ENCODE measurements at places on chromosomes 7 and 10.
A peak's percentile ranks its signal among the peaks of the same experiment; 100 is the strongest.

- DNase-seq, result no peak
These were observed 78.9 kb downstream of the ANK3 start for GRCh38 chr10:60310740-60311139.

GRCh38 chr7:2171855-2172254, 60.9 kb downstream of the MAD1L1 start:
- no peak for DNase-seq

DNA sequence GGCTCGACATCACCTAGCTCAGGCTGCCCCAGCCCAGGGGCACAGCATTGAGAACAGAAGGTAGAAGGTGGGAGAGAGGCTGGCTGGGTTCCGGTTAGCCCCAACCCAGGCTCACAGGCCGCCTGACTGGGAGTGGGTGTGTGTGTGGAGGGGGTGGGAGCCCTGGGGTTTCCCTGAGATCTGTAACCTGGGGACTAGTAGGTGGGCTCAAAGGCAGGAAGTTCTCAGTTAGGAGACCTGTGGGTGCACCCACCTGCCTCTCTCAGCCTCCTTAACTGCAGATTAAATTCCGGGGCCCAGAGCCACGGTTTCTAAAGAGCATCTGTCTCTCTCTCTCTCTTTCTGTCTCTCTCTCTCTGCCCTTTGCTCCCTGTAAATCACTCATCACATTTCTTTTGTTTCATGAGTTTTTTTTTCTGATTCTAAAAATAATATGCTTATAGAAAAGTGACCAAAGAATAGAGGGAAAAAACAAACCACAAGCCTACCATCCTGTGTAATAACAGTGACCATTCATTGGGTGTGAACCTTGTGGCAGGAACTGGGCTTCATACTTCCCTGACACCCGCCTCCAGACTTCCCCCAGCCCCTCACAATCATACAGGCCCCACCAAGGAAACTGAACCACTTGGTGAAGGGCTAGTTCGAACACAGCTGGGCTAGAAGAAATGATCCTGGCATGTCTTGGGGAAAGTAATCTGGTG, 83.4 kb upstream of the SMNDC1 start:
- DNase-seq, result no peak

DNA sequence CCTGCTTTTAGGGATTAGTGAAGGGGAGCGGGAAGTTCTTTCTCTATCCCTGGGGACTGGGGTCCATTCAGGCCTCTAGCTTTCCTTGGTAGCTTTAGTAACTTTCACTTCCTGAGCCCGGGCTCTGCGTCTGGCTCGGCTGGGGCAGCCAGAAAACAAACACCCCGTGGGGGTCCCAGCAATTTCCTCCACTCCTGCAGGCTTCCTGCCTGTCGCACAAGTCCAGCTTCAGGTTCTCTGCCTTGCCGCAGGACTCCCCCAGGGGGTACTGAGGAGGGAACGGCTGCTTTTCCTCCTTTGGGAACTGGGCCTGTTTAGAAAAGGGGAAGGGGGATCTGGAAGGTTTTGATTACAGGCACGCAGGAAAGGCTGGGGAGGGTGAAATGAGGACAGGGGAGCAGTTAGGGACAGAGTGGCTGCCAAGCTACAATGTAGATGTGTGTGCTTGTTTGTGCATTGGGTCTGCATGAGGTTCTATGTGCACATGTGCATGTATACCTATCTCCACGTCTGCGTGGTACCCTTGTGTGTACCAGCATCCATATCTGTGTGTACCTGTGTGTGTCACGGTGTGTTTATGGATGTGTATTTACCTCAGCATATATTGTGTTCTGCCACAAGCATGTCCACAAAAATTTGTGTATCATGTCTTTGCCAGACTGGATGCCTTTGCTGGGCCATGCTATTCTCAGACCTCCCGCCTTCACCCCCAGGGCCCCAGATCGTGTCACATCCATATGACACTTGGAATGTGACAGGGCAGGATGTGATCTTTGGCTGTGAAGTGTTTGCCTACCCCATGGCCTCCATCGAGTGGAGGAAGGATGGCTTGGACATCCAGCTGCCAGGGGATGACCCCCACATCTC, 2.0 kb downstream of the KAZALD1 start:
- no peak for DNase-seq

DNA sequence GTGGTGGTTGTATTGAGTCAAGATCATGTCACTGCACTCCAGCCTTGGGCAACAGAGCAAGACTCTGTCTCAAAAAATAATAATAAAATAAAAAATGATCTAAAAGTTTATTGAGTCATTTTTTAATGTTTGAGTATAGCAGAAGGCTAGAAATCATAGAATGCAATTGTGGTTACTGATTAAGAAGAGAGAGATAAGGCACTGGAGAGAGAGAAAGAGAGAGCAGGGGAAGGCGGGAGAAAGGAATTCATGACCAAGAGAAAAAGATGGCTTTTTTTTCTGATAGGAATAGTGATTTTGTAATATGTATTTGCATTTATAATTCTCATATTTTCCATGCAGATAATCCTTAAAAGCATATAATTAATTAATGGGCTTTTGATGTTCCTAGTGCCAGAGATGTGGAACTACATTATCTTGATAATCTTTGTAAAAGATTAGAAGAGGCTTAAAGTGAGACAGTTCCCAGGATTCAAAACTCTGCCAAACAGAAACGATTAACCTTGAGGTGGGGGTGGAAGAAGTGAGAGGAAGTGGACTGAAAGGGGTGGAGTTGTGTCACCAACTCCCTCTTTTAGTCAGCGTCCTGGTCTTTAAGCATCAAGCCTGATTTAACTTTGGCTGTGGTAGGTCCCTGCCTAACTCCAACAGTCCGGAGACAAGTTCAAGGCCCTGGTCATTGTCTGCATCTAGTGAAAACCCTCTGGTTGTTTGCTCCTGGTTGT, 76.2 kb downstream of the CHN2 start:
- DNase-seq, result no peak

- DNase-seq, result peak; percentile 13
These were observed 88.8 kb downstream of the GSAP start for GRCh38 chr7:77327067-77327931.

GRCh38 chr7:81158189-81158588, 239.3 kb upstream of the SEMA3C start:
- DNase-seq, result no peak

DNA sequence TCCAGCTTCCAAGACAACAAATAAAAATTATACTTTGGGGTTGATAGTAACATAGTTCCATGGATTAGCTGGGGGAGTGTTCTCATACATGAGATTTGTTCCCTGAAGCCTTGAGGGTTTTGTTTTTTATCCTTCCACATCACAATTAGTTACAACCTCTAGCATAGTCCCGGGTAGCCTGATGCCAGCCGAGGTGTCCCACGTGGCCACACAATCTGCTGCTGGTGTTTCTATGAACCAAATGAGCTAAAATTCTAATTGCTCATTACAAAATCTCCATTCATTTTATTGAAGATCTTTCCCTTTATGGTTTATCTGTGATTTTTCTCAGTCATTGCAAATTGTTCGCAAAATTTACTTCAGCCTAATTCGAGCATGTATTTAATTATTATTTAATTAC, 84.7 kb downstream of the CACNA2D1 start:
- DNase-seq, result no peak

GRCh38 chr7:68414631-68415425, 1183.4 kb upstream of the AUTS2 start:
- no peak for DNase-seq

DNA sequence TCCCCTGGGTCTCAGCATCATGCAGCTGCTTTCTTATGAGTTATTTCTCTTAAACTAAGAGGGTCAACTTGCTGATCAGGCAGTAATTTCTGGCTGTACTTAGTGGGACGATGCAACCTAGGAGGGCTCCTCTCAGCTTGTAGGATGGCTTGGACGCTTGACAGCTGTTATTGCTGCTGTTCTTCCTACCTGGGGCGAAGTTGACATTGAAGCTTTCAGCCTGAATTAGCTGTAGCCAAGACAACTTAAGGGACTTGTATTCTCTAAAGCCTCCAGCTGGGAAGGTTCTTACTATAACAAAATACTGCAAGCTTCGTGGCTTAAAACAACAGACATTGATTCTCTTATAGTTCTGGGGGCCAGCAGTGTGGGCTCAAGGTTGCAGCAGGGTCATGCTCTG, 224.9 kb downstream of the ACTR3B start:
- DNase-seq, result no peak

- no peak for DNase-seq
These were observed 246.7 kb downstream of the FGFR2 start for GRCh38 chr10:121351540-121351939.

- DNase-seq, result no peak
These were observed 34.7 kb downstream of the IMMP2L start for GRCh38 chr7:111527545-111527944.

GRCh38 chr7:45347804-45348203, 190.2 kb downstream of the RAMP3 start:
- DNase-seq, result peak; percentile 60

DNA sequence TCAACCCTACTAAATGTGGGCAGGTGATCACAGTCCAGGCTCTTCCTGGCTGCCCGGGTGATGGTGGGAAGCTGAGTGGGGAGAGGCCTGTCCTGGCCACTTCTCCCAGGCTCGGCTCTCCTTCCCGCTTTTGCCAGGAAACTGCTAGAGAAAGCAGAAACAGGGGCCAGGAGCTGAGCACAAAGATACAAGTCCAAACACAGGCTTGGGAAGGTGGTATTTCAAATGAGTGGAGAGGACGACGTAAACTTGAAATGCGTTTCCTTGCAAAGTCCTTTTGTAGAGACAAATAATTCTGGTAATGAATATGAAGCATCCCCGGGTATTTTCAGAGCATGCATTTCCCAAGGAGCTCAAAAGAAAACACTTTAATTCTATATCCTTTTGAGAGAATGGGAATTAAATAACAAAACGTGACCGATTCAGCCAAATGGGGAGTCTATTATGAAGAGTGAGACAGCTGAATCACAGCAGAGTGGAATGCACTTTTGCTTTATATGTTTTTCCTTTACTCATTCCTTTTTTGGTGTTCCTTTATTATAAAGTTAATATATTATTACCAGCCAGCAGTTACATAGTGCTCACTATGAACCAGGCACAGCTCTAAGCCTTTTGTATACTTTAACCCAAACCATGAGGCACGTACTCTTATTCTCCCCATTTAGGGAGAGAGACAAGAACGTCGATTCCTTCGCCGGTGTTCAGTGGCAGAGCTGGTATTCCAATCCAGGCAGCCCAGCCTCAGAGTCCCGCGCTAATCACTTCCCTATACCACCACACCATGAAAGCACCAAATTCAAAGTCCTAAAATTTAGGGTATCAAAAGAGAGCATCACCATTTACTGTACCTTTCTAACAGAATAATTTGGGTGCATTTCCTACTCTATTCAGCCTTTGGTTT, 218.2 kb upstream of the KLF14 start:
- no peak for DNase-seq

GRCh38 chr10:5038733-5039132, 35.1 kb upstream of the AKR1C2 start:
- DNase-seq, result no peak

- no peak for DNase-seq
These were observed 552.5 kb upstream of the SORCS1 start for GRCh38 chr10:107717046-107717445.

GRCh38 chr7:129914536-129915272, 38.1 kb downstream of the UBE2H start:
- no peak for DNase-seq

DNA sequence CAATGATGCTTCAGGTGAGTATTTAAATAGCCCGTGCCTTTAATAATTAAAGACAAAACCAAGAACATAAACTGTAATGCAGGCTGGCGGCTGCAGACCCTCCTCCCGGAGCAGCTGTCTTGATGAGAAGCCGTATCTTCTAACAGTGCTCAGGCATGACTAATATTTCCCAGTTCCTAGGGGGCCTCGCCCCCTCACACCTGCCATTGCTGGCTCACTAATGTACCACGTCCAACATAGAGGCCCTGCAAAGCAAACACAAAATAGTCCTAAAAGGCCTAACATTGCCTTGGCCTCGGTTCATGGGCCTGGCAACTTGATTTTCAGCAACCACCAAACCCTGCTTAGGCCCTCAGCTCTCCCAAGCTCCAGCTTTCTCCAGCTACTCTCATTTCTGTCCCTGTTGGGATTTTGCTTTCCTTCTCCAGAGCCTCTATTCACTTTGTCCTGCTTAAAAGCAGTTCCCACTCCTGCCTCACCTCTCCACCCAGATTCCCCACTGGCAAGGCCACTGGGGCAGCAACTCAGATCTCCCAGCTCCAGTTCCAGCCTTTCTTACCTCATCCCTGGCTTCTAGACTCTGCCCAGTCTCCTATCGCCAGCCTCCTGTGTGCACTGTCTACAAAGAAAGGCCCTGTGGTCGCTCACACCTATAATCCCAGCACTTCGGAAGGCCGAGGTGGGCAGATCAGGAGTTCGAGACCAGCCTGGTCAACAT, 16.2 kb downstream of the SORBS1 start:
- DNase-seq, result no peak

DNA sequence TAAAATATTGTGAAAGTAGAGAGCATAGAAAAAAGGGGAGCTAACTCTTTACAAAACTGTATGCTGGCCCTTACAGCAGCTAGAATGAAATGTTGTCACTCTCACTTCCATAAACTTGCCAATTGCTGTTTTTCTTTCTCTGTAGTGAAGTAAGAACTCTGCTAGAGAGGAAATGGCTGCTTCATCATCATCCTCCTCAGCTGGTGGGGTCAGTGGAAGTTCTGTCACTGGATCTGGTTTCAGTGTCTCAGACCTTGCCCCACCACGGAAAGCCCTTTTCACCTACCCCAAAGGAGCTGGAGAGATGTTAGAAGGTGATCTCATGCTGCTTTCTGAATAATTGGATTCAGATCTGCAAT, 7.6 kb upstream of the ASCC1 start:
- no peak for DNase-seq

- no peak for DNase-seq
These were observed 51.8 kb downstream of the RASGEF1A start for GRCh38 chr10:43214956-43215561.

GRCh38 chr10:100551196-100551595, 15.5 kb downstream of the HIF1AN start:
- no peak for DNase-seq

GRCh38 chr7:120337308-120337907, 64.4 kb downstream of the KCND2 start:
- DNase-seq, result no peak

GRCh38 chr10:36373424-36374096, 731.5 kb upstream of the FZD8 start:
- DNase-seq, result no peak

GRCh38 chr7:23863209-23863787, 153.3 kb downstream of the STK31 start:
- no peak for DNase-seq

GRCh38 chr10:73910401-73910763, 550 bp upstream of the PLAU start:
- DNase-seq, result no peak

GRCh38 chr10:12218991-12219390, 23.0 kb downstream of the CDC123 start:
- no peak for DNase-seq

DNA sequence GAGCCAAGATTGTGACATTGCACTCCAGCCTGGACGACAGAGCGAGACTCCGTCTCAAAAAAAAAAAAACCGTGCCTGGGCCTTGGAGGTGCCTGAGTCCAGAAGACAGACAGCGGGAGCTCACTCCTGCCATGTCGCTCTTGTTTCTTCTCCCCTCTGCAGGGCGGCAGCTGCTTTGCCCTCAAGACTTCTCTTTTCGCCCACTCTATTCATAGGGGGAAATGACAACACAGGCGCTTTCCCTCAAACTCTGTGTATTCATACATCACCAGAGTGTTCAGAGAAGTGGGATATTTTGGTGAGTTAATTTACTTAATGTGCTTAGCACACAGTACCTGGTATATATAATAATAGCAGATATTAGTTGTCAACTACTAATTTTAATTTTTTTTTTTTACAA, 44.5 kb downstream of the FOXK1 start:
- no peak for DNase-seq

All from T1000 (cell line).